ENCODE measurements at places on chromosomes 7 and 10. TPM values are rescaled to one million over a fixed set of nuclear protein-coding genes. Genes with fewer than 3 reads are reported as not detected.

GRCh38 chr7:48118041-48118440, 29.0 kb downstream of the UPP1 start:
- DNase-seq: no peak

GRCh38 chr7:37690206-37690605, 6.6 kb downstream of the GPR141 start:
- DNase-seq: no peak

DNA sequence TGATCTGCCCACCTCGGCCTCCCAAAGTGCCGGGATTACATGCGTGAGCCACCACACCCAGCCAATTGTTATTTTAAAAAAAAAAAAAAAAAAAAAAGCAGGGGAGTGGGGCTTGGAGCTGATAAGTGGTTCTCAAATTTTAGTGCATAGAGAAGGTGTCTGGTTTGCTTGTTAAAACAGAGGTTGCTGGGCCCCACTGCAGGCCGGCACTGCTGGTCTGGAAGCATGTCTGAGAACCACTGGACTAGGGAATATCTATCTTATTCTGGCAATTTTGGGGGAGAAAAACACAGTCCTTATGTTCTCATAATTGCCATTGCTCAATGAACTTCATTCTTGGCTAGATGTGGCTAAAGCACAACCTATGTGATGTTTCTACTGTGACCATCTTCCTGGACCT, 19.0 kb upstream of the FIGNL1 start:
- no peak for DNase-seq

DNA sequence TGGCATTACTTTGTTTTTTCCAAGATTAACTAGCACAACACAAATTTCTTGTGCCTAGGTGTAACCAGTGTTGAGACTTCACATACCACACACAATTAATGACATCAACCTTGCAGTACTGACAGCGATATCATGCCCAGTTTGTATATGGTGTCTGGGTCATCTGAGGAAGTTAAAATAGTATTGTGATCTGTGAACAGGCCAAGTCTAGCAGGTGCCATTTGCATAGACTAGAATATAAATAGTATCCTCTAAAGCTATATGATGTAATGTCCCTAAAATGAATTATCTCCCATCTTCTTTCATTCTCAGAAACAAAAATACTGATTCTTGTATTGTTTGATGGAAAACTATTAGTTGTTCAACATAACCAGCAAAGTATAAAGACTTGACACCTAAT, 175.8 kb upstream of the KAT6B start:
- no peak for DNase-seq

DNA sequence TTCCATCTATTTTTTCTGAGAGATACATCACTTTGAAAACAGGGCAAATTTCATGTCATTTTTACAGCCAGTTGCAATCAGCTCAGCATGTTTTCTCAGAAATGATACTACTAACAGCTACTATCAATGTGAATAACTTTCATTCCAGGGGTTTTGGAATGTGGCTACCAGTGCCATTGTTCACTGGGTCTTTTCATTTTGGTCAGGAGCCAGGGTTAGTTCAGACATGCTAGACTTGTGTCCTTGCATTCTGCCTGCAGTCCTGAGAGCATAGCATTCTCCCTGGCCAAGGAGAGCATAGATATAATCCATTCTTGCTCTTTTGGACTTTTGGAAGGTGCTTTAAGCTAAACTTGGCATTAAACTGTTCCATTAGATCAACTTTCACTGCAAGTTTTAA, 160.9 kb upstream of the NEBL start:
- DNase-seq: no peak

EFCAB10 gene
- not detected for total RNA-seq

ATP5F1C gene
- 206 TPM for total RNA-seq

LLCFC1 gene
- not detected for total RNA-seq

ASAH2 gene
- total RNA-seq: 2.4 TPM

LIPM gene
- not detected for total RNA-seq
